Right lobe of liver (tissue), 6 donors: ENCODE measurements at places on chromosomes 3 and 15. TPM values are rescaled to one million over a fixed set of nuclear protein-coding genes. Genes with fewer than 3 reads are reported as not detected.

GRCh38 chr3:35064761-35065160, 574.6 kb upstream of the ARPP21 start:
- H3K27me3 ChIP-seq = no peaks in the 10 kb centered on the region
- H3K4me3 ChIP-seq = no peak overlapping the region
- no peaks in the 10 kb centered on the region for H3K4me1 ChIP-seq
- no peaks in the 10 kb centered on the region for H3K36me3 ChIP-seq
- no peak overlapping the region for H3K27ac ChIP-seq
- no peak for DNase-seq

DNA sequence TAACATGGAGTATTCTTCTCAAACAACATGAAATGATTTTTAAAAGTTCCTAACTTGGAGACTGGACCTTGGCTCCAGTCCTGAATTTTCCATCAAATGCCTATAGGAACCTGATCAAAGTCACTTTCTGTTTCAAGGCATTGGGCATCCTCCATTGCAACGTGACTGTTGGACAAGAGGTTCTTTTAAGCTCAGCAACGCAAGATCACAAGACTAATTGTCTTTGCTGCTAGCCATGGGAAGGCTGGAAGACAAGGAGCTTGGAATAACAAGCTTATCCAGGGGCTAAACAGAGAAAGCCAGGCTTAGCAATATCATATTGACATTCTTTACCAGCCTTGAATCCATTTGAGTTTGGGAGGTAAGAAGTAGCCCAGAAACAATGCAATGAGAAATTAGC, 48.3 kb downstream of the SST start:
- no peak overlapping the region for H3K4me3 ChIP-seq
- no peaks in the 10 kb centered on the region for H3K27me3 ChIP-seq
- no peaks in the 10 kb centered on the region for H3K4me1 ChIP-seq
- H3K36me3 ChIP-seq = no peaks in the 10 kb centered on the region

Gene LIPC
- total RNA-seq = 206 TPM

GRCh38 chr15:76866008-76866407, 39.1 kb downstream of the SCAPER start:
- no peak overlapping the region for H3K4me3 ChIP-seq
- no peak for DNase-seq
- no peaks in the 10 kb centered on the region for H3K36me3 ChIP-seq
- no peaks in the 10 kb centered on the region for H3K4me1 ChIP-seq
- H3K27ac ChIP-seq = no peak overlapping the region
- H3K27me3 ChIP-seq = no peaks in the 10 kb centered on the region

DNA sequence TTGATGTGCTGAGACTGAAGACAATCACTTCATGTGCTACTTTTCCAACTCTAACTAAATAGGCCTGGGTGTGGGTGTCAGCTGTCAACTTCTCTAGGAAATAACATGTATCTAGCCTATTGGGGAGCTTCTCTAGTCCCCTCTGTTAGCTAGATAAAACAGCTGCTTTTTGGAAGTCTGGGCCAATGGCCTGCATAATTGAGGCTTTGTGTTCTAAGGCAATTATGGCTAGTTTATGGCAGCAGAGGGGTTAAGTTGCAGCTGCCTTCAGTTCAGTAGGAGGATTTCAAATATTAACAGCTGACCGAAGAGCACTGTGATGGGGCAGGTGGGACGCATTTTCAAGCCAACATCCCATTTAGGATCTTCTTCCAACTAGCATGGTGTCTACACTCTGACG, 6.4 kb downstream of the COL8A1 start:
- H3K4me3 ChIP-seq = no peak overlapping the region
- H3K4me1 ChIP-seq = no peaks in the 10 kb centered on the region
- no peaks in the 10 kb centered on the region for H3K27me3 ChIP-seq
- no peaks in the 10 kb centered on the region for H3K36me3 ChIP-seq

DNA sequence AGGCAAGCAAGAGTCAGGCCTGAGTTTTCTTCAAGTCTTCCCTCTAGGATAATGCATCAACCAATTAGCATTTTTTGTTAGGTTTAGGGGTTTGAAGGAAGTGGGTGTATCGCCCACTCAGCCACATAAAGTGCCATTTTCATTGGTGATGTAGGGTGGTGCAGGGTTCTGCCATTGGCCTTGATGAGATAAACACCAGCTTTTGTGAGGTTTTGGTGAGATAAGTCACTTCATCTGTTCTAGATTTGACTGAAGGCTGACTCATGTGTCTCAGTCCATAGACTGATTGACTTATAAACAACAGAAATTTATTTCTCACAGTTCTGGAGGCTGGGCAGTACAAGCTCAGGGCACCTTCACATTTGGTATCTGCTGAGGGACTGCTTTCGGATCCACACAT, 84.5 kb upstream of the C3orf80 start:
- no peak overlapping the region for H3K27ac ChIP-seq
- no peaks in the 10 kb centered on the region for H3K36me3 ChIP-seq

Gene ANKUB1
- total RNA-seq = not detected

DNA sequence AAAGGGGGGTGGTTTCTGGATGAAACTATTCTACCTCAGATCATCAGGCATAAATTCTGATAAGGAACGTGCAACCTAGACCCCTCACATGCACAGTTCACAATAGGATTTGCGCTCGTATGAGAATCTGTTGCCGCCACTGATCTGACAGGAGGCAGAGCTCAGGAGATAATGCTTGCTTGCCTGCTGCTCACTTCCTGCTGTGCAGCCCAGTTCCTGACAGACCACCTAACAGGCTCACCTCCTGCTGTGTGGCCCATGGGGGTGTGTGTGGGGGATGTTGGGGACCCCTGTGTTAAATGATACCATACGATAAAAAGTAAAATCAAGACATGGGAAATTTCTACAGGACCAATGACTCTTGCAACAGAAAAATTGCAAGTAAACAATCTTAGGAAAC, 24.0 kb downstream of the CP start:
- H3K4me3 ChIP-seq = no peak overlapping the region

GRCh38 chr3:80889535-80889934, 871.9 kb downstream of the GBE1 start:
- no peaks in the 10 kb centered on the region for H3K4me1 ChIP-seq
- H3K4me3 ChIP-seq = no peak overlapping the region
- no peaks in the 10 kb centered on the region for H3K36me3 ChIP-seq
- no peak for DNase-seq

Gene CDHR4
- not detected for total RNA-seq

Gene ADAMTSL3
- total RNA-seq = 8.9 TPM

- no peak overlapping the region for H3K27ac ChIP-seq
- no peak overlapping the region for H3K4me3 ChIP-seq
- DNase-seq = no peak
- no peaks in the 10 kb centered on the region for H3K36me3 ChIP-seq
Observed at GRCh38 chr3:162743091-162743490, 1246.5 kb downstream of the OTOL1 start.

GRCh38 chr3:58176827-58177489, 33.8 kb downstream of the DNASE1L3 start:
- DNase-seq = no peak
- peaks cover 8% of the 10 kb centered on the region for H3K4me1 ChIP-seq
- no peaks in the 10 kb centered on the region for H3K36me3 ChIP-seq
- peak overlapping the region; percentile 69 for H3K27ac ChIP-seq
- H3K27me3 ChIP-seq = no peaks in the 10 kb centered on the region
- H3K4me3 ChIP-seq = no peak overlapping the region

Gene TTLL13
- not detected for total RNA-seq

Gene RUVBL1
- 14.8 TPM for total RNA-seq

Gene PLCD1
- total RNA-seq = 7.3 TPM

Gene ST8SIA2
- total RNA-seq = not detected

Gene CPB1
- total RNA-seq = not detected

- no peaks in the 10 kb centered on the region for H3K27me3 ChIP-seq
- DNase-seq = no peak
- no peaks in the 10 kb centered on the region for H3K36me3 ChIP-seq
Observed at GRCh38 chr3:31422237-31422636, 110.5 kb upstream of the STT3B start.

DNA sequence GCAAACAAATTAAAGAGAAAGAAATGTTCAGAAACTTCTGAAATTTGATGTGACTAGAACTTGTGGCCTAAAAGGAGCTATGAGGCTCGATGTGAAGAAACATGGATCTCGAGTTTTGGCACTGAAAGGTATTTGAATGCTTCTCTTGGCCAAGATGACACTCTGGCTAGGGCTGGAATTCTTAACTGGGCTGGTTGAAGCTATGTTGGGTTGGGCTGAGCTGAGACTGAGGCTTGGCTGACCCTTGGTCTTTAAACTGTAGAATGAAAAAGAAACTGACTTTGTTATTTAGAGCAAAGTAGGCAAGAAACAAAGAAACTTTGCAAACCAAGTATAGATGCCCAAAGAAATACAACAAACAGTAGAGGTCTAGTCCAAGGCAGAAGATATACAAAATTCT, 28.1 kb upstream of the CLDN16 start:
- DNase-seq = no peak
- no peak overlapping the region for H3K27ac ChIP-seq
- H3K4me3 ChIP-seq = no peak overlapping the region
- no peaks in the 10 kb centered on the region for H3K4me1 ChIP-seq
- no peaks in the 10 kb centered on the region for H3K36me3 ChIP-seq
- H3K27me3 ChIP-seq = no peaks in the 10 kb centered on the region

Gene GOLGA8T
- 0.27 TPM for total RNA-seq
